ENCODE measurements at places on chromosomes 3 and 15.

- no peaks in the 10 kb centered on the region for H3K27me3 ChIP-seq
- no peak for DNase-seq
- H3K27ac ChIP-seq = no peak overlapping the region
- H3K4me1 ChIP-seq = no peaks in the 10 kb centered on the region
These were observed 25.1 kb downstream of the SLC24A5 start for GRCh38 chr15:48145923-48146322.

DNA sequence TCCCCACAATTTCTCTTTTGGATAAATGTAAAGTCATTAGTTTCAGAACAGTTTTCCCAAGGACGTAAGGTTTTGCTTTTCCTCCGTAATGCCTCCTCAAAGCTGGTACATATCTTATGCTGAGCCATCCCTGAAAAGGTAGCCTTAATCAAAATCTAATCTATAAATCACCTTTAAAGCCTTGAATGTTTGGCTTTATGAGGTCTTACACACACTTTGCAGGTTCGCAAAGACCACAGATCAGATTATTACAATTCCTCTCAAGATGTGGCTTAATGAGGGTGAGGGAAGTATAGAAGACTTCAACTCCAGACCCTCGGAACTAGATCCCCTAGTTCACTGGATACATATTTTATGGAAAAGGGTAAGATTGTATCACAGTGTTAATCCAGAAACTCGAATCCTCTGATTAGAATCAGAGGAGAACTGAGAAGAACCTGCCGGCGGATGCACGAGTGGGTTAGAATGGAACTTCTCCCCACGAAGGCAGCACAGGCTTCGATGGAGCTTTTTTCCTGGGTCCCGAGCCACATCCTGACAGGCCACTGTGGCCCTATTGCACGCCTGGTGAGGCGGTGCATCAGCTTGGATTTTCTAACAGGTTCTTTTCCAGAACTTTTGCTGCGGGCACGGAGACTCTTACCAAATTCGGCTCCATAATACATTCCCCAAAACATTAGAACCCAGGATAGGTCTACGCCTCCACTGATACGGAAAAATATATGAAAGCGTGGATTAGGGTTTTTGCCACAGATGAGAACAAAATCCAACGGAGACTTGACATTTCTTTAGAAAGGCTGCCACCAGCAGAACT lies 1.2 kb downstream of the CTXND1 start:
- no peak overlapping the region for H3K4me3 ChIP-seq
- no peak overlapping the region for H3K27ac ChIP-seq
- H3K4me1 ChIP-seq = peaks cover 8% of the 10 kb centered on the region
- DNase-seq = no peak
- H3K27me3 ChIP-seq = peaks cover 9% of the 10 kb centered on the region

- no peaks in the 10 kb centered on the region for H3K36me3 ChIP-seq
- H3K4me3 ChIP-seq = no peak overlapping the region
- H3K4me1 ChIP-seq = no peaks in the 10 kb centered on the region
- peak overlapping the region; percentile 4 for H3K27ac ChIP-seq
These were observed 29.5 kb downstream of the CORO2B start for GRCh38 chr15:68608206-68608843.

DNA sequence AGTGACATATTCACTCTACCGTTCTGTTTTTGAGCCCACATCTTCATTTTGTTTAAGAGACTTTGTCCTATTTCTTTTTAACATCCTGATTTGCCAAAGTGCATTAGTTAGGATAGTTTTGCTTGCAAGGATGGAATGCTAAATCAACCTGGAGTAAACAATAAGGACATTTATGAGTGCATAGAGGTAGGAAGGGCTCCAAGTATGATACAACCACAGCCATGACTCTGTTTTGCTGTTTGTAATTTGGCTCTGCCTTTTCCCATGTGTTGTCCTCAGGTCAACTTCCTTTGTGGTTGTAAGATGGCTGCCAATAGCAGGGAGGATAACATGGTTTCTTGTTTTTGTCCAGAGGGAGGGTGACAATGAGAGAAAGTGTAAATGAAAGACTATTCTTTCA lies 66.4 kb upstream of the GOLIM4 start:
- DNase-seq = no peak
- H3K4me3 ChIP-seq = no peak overlapping the region
- no peaks in the 10 kb centered on the region for H3K27me3 ChIP-seq
- H3K4me1 ChIP-seq = no peaks in the 10 kb centered on the region

DNA sequence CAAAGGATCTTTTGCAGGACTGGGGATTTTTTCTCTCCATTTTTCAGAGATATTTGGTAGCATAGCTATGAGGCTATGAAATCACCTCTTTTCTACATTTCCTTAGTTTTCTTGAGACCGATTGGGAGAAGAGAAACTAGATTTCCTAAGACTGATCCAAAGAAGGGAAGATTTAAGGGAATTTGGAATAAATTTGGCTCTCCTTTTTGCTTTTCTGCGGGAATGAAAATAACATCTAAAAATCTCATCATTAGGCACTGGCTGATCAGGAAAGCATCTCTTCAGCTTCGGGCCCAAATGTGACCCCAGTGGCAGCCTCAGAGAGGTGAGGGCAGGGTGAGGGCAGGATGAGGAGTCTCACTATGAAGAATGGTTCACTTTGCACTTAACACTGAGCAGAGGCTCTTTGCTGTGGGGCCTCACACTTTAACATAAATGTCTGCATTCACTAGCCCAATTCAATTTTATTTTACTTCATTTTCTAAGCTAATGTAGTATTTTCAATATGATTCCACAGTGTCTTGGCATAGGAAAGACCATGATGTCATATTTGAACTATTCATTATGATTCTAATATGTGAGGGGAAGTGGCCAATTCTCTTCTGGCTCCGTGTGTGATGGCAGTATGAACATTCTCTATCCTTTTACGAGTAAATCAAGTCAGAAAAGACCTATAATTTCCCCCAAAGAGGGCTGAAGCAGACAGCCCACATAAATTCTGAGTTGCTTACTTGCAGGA lies 193.2 kb downstream of the MEX3B start:
- no peak for DNase-seq
- H3K27ac ChIP-seq = no peak overlapping the region
- H3K27me3 ChIP-seq = no peaks in the 10 kb centered on the region
- no peaks in the 10 kb centered on the region for H3K36me3 ChIP-seq
- no peak overlapping the region for H3K4me3 ChIP-seq

DNA sequence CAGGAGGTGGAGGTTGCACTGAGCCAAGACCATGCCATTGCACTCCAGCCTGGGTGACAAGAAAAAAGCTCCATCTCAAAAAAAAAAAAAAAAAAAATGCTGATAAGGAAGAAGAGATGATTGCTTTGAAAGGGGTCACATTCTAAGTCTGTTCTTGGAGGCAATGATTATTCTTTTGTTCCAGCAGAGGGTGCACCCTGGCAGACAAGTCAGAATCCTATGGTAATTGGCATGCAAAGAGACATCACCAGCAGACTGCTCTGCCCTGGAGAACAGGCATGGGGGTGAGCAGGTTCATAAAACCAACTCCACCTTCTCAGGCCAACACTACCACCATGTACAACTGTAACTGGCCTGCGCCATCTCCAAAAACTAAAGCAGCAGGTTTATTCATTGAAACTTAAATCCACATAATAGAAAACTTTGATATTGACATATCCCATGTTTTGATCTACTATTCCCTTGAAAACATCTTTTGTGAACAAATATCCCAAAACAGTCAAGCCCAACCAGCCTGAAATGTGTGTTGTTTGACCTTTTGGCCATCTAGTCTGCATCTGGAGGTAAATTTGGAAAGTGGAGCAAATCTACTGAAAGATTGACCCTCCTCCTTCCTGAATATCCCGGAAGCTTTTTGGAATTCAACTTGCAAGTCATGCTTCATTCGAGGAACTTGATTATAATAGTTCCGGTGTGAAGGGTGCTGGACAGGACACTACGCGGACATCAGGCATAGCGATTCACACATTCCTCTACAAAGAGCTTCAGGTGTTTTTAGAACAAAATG lies 100.3 kb downstream of the MECOM start:
- no peak overlapping the region for H3K4me3 ChIP-seq
- no peak overlapping the region for H3K27ac ChIP-seq
- no peaks in the 10 kb centered on the region for H3K27me3 ChIP-seq

DNA sequence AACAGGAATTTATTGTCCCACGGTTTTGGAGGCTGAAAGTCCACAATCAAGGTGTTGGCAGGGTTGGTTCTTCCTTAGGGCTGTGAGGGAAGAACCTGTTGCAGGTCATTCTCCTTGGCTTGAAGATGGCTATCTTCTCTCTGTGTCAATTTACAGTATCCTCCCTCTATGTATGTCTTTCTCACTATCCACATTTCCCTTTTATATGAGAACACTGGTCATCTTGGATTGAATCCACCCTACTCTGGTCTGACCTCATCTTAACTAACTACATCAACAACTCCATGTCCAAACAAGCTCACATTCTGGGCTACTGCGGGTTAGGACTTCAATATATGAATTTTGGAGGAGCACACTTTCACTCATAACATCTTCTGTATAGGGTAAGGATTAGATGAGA lies 61.9 kb downstream of the CLDN1 start:
- no peaks in the 10 kb centered on the region for H3K36me3 ChIP-seq
- DNase-seq = no peak
- no peaks in the 10 kb centered on the region for H3K4me1 ChIP-seq
- no peaks in the 10 kb centered on the region for H3K27me3 ChIP-seq
- H3K27ac ChIP-seq = no peak overlapping the region

All from esophagus squamous epithelium (tissue), 5 donors.